ENCODE measurements at places on chromosomes 6 and 20.

GRCh38 chr6:41644297-41644879, 6.1 kb downstream of the MDFI start:
- peak; percentile 53 for DNase-seq

DNA sequence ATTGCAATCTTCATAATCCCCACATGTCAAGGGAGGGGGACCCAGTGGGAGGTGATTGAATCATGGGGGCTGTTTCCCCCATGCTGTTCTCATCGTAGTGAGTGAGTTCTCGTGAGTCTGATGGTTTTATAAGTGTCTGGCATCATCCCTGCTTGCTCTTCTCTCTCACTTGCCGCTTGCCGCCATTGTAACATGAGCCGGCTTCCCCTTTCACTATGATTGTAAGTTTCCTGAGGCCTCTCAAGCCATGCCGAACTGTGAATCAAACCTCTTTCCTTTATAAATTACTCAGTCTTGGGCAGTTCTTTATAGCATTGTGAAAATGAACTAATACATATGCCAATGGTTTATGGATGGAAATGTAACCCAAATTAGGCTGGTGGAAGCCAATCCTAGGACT, 109.4 kb upstream of the AKAP12 start:
- DNase-seq, result no peak

GRCh38 chr6:16343593-16343992, 105.2 kb downstream of the GMPR start:
- DNase-seq, result no peak

- no peak for DNase-seq
Measured at GRCh38 chr6:25389471-25389870, 110.3 kb downstream of the CARMIL1 start.

DNA sequence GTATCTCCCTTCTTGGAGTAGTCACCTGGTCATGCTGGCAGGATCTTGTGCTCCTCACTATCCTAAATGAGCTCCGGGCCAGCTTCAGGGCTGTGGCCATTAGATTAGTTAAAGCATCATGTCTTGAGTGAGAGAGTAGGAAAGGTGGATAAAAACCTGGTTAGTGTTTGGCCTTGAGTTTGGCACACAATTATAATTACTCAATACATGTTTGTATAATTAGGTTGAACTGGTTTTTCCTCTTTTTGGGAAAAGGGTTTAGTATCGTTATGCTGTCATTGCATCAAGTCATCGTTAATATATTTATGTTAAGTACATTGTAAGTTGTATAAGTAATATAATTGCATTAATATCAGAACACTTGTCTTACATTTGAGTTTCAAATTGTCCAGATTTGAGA, 126.3 kb downstream of the CDKAL1 start:
- no peak for DNase-seq

GRCh38 chr6:105867821-105868220, 218.3 kb upstream of the PRDM1 start:
- no peak for DNase-seq

DNA sequence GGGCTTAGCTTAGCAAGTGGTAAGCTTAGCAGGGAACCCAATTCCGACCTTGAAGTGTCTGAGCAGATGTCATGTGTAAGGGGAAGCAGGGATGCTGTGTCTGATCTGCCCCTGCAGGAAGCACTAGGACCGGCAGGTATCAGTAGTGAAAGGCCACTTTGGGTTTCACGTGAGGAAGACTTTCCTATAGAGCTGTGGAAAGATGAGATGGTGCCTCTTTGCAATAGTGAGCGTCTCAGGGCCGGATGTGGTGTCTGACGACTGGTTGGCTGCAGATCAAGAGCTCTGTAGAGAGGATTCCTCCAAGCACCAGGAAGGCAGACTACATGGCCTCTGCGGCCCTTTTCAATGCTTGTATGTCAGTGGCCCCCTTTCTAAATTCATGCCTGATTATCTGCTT, 98.3 kb downstream of the TIAM2 start:
- no peak for DNase-seq

GRCh38 chr6:36615018-36615761, 21.0 kb downstream of the SRSF3 start:
- peak; percentile 59 for DNase-seq

- no peak for DNase-seq
Measured at GRCh38 chr6:18101271-18101670, 21.2 kb downstream of the NHLRC1 start.

GRCh38 chr6:16730738-16731477, 30.4 kb downstream of the ATXN1 start:
- DNase-seq, result no peak

DNA sequence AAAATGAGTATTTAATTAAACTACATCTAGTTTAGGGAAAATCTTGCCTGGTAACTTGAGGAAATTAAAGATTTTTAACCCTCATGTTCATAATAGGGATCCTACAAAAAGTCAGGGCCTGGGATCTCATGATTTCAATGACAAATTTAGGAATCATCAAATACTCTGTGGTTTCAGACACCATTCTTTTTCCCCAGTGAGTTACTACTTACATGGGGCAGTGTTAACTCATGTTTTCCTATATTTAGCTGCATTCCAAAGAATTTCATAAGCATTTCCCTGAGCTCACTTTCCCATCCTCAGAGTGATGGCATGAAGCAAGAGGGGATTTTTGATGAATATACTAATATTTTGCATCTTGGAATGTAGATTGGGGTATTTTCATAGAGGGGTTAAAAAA, 321.7 kb downstream of the CENPW start:
- DNase-seq, result no peak

GRCh38 chr6:2081155-2082138, 164.0 kb downstream of the GMDS start:
- DNase-seq, result no peak

DNA sequence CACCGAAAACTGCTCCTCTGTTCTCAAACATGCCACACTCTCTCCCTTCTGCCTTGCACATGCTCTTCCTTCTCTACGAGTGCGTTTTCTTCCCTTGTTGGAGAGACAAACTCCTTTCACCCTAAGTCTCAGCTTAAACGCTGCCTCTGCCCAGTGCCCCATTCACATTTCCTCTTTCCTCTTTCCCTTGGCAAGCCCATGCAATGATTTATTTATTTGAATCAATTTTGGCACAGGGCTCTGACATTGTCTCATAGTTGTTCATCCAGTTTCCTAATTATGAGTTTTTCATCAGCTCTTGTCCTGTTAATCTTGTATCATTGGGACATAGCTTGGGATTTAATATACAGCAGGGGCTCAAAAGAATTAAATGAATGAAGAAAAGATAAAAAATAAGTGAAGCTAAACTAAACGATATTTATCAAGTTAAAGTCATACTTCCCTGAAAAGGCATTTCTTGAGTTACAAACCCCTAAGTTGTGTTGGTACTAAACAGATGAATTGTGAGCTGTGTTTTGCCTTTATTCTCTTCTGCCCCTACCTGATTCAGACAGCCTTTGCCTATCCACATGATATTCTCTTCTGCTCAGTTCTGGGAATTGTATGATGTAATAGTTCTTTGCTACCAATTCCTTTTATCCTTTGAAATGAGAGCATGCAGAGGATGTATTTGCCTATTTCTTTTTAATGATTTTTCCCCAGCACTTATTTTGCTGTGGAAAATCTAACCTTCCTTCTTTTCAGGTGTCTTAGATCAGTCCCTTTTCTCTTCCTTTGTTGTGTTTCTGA, 704.4 kb downstream of the UTRN start:
- DNase-seq, result no peak

DNA sequence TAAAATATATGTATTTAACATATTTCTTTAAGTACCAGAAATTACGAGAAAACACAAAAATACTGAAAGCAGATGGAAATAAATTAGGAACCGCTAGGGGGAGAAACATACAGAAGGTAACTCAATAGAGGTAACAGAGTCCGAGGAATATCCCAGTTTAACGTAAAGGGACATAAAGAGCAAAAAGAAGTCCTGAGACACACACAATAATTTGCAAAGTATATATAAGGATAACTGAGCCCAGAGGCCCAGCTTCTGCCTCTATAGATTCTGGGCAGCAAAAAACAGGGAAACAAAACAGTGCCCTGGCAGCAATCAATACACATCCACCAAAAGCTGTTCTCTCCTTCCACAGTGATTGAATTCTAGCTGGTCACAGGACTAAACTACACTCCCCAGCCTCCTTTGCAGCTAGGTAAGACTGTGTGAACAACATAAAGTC, 15.1 kb downstream of the TBC1D32 start:
- peak; percentile 1 for DNase-seq

DNA sequence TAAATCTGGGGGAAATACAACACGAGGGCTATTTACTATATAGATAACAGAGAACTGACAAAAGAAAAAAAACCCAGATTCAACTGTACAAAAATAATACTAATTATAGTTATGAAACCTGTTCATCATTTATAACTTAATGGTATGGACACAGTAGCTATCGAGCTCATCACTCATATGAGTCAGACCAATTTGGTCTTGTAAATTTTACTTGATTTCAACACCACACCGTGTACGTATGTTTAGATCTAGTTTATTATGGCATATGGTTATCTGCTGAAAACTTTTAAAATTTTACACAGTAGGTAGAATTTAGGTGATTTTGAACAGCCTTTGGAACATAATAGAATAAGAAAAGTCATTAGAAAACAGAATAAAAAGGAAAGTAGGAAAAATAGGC, 5.5 kb downstream of the MYLK4 start:
- no peak for DNase-seq

DNA sequence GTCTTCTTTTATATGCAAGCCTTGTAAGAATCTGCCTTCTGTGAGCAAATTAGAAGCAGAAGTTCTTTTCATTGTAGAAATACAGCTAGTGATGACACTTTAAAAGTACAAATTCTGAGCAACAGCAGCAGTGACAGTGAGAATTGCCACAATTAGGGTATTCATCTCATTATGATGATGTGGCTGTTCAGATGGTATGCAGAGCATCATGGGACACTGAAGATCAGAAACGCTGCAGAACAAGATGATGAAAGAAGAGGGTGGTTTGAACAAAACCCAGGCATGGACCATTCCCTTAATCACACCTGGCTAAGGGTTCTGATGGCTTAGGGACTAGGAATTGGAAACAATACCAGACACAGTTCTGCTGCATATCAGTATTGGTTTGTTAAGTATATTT, 312.7 kb upstream of the TBX18 start:
- no peak for DNase-seq

DNA sequence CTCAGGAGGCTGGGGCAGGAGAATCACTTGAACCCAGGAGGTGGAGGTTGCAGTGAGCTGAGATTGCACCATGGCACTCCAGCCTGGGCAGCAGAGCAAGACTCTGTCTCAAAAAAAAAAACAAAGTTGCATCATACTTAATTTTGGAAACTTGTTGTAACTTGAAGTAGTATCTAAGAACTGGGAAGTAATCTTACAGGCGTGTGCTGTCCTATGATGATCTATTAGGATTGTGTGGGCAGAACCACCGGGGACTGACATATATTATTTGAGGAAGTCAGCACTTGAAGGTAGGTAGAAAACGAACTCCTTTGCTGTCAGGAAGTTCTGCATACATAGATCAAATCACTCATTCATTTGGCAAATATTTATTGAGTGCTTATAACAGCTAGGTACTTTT, 188.5 kb downstream of the ZNF217 start:
- DNase-seq, result no peak

DNA sequence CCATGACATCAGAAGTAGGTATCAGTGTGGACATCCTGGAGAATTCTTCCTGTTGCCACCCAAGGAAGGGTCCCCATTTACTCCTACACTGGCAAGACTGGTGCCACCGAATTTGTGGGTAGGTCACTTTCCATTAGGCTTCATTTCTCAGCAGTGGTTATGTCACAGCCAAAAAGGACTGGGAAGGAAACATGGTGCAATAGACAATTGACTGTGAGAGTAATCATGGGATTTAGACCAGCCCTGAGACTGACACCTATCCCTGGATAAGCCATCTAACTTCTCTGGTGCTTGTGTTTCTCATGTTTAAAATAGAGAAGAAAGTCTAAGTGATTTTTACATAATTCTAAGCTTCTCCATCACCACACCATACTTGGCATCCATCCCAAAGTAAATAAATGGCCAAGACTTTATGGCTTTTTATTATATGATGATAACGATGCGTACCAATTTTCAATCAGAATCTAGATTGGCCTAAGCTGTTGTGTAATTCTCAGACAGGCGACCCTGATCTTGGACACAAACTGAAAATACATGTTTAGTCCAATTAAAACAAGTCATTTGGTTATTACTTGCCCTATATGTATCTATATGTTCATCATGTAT, 10.2 kb downstream of the SMPDL3A start:
- no peak for DNase-seq

DNA sequence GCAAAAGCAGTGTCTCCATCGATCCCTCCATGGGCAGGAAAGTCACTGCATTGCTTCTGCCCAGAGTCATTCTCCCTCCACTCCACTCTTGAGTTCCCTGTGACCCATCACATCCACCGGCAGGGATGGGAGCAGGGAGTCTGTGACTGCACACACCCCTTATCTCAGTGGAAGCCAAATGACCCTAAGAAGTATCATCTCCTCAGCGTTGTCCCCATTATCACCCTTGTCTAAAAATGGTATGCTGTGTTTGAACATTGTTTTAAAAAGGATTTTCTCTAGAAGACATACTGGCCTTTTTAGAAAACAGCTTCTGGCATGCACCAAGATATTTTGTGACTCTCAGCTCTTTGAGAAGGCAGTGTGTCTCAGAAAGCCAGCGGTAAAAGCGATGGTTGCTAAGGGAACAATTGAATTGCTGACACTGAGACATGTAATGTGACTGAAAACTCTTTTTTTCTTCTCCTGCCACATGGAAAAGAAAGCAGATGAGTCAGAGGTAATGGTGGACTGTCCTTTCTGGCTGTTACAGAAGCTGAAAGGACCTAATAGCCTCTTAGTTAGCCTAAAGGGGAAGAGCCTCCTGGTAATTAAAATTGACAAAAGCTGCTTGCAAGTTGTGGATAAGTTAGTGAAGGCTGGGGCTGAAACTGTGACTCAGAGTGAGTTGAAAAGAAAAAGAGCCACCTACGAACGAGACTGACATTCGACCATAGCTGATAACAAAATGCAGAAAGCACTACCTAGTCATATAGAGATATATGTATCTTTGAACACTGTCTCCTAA, 120.5 kb downstream of the MAP3K7 start:
- no peak for DNase-seq

GRCh38 chr6:166722785-166723184, 95.7 kb upstream of the RPS6KA2 start:
- DNase-seq, result no peak

GRCh38 chr6:131635384-131636340, 1.4 kb upstream of the ENPP3 start:
- no peak for DNase-seq

GRCh38 chr6:92125681-92126080, 1293.7 kb downstream of the EPHA7 start:
- no peak for DNase-seq

GRCh38 chr6:40907198-40907701, 131.8 kb downstream of the UNC5CL start:
- peak; percentile 31 for DNase-seq

- DNase-seq, result no peak
Measured at GRCh38 chr6:123610779-123611178, 26.0 kb downstream of the TRDN start.
